ENCODE measurements at places on chromosomes 3 and 15.

DNA sequence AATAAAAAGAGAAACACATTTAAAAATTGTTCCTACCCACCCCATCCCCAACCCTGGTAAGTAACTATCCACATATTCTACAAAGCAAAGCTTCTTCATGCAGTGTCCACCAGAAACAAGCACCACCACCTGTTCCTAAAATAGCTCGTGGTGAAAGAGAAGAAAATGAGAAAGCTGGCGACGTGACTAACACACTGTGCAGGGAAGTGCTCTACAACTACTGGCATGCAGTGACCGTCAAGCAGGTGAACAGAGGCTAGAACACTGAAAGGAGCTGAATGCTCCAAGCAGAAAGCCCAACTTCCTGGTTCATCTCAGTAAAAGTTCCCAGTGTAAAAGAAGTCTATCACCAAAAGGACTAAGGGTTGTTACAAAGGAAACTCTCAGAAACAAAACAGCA is 80.7 kb downstream of the NR2E3 start:
- DNase-seq: no peak

DNA sequence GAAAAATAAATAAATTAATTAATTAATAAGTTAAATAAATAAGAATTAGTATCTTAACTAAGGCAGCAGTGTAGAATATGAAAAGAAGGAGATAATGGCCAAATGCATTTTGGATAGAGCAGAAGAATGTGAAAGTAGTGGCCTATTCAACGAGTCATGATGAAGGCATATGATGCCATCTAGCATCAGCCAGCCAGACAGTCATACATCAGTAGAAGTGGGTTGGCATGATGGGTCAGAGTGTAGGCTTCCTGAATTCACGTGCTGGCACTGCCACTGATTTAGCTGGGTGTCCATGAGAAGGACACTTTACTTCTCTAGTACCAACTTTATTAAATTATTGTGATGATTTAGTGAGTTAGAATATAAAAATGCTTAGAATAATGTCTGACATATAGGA is 256.1 kb upstream of the ARPP21 start:
- no peak for DNase-seq

DNA sequence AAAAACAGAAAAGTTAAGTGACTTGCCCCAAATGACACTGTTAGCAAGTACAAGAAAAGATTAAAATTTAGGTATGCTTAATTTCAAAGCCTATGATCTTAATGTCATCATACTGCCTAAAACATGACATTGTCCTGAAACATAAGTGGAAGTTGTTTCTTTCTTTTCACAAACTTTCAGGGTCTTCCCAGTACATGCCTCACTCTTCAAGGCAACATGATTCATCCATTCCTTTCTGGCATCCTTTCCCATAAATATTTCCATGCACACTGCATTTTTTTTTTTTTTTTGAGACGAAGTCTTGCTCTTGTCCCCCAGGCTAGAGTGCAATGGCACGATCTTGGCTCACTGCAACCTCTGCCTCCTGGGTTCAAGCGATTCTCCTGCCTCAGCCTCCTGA is 42.5 kb upstream of the KPNA4 start:
- DNase-seq: no peak

- no peak for DNase-seq
These were observed 99.1 kb downstream of the CPN2 start for GRCh38 chr3:194251891-194252560.

DNA sequence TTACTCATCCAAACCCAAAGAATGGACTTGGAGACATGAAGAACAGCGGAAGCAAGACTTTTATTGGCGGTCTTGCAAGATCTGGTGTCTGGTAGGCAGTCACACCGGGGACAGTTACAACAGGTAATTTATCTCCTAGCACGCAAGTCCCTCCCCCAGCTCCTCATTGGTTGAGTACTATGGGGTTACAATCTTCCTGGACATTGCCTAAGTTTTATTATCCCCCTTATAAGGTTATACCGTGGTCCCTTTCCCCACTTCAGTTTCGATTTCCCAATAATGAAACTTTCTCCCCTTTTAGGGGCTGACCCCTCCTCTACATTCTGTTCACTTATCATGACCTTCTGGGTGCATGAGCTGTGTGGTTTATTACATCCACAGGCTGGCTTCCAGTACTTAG is 18.7 kb downstream of the ARL8B start:
- no peak for DNase-seq

- DNase-seq: peak; percentile 93
These were observed 21.0 kb downstream of the RARB start for GRCh38 chr3:25448750-25449692.

GRCh38 chr3:11120091-11120805 is 34.0 kb upstream of the HRH1 start:
- DNase-seq: no peak

DNA sequence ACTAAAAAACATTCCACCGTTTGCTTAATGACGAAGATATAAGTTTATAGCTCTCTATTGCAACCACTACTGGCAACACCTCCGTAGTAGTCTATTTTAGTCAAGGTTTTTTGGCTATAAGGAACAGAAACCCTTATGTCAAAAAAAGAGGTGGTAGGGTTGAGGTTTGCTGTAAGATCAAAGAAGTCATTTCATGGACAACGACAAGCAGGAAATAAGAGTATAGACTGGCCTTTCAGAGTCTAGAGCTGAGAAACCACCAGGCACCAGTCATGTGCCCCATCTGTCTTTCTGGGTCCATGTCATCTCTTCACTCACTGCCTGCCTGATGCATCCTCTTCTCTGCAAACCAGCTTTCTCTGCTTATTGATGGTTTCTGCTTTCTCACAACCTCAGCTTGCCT is 42.7 kb downstream of the THBS1 start:
- no peak for DNase-seq

GRCh38 chr15:91855684-91856489 is 2.4 kb downstream of the SLCO3A1 start:
- peak; percentile 91 for DNase-seq

DNA sequence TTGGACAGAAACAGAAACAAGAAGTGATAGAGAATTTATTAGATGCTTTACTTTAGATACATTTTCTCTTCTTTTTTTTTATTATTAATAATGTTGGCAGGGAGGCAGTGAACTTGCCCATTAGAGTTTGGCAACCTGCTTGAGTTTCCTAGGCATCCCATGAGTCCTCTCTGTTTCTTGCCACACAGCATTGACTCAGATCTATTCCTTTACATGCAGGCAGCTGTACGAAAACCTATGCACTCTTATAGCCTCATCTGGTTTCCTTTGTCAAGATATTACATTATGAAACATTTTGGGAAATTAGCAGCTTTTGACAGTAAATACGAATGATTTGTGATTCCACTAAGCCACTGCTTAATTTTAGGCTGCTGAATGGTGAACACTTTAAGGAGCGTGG is 23.3 kb downstream of the IL1RAP start:
- DNase-seq: no peak

- DNase-seq: no peak
These were observed 2.5 kb downstream of the SUMF1 start for GRCh38 chr3:4464576-4464975.

DNA sequence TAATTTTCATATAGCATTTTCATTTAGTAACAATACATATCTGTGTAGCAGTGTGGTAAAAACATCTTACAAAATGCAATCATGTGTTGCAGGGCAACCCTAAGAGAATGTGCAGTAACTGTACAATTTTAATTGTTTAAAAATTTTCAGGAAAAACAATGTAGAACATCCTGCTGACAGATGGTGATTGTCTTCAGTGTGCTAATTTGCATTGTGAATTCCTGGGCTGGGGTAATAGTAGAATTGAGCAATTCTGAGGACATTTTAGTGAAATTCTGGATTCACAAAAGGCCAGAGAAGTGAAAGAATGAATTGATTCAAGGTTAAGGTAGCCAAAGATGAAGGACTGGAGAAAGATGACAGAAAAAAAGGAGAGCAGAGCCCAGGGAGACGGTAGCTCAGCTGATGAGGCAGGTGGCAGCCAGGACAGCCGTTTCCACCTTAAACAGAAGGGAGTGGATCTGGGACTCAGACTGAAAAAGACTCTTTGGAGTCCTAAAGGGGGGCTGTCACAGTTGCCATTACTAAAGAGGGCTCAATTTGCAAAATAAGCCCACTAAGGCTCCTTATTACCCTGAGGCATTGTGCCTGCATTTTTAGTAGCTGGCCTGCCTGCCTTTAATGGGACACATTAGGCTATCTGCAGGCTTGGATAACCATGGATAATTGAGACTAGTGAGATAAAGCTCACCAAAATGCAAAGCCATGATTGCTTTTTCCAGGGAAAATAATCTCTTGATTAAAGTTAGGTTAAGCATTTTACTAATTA is 8.6 kb downstream of the MAP3K13 start:
- peak; percentile 77 for DNase-seq

DNA sequence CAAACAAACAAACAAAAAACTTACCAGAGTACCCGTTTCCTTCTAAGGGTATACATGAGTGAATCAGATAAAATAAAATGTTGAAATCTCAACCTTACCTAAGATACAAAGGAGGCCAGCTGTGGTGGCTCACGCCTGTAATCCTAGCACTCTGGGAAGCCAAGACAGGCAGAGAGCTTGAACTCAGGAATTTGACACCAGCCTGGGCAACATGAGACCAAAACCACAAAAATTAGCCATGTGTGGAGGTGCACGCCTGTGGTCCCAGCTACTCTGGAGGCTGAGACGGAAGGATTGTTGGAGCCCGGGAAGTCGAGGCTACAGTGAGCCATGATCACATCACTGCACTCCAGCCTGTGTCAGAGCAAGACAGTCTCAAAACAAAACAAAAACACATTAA is 11.0 kb upstream of the FAM219B start:
- no peak for DNase-seq

DNA sequence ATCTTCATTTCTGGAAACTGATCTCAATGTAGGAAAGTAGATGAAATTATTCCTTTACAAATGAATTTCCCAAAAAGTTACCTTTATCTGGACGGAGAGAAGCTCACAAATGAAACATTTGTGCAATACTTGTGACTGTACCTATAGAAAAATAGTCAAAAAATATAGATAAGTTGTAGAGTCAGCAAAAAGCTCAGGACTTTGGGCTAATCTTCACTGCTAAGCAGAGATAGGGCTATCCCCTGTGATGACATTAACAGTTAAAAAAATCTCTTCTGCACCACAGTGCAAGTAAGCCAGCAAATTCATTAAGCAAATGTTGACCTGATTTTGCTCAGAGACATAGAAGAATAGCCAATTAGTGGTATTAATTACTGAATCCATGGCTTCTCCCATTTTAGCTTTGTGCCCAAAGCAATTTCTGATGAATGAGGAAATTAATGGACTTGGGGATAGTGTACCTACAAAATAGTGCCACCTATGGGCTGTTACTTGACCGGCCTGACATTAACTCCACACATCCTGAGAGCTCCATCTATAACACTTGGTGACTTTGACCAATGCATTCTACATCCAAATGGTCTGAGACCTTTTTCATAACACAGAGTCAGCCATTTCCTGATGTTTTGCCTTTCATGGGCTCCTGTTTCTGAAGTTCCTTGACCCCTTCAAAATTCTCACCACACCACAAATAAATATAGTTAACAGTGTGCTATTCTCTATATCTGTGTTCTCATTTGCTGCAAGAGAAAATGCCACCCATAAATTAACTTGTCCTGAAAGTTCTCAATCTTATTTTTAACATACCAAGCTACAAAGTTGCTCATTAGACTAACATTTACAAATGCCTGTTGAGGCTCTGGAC is 105.0 kb downstream of the SSR3 start:
- DNase-seq: peak; percentile 53

- DNase-seq: no peak
These were observed 61.0 kb downstream of the SEMA6D start for GRCh38 chr15:47778263-47778770.

DNA sequence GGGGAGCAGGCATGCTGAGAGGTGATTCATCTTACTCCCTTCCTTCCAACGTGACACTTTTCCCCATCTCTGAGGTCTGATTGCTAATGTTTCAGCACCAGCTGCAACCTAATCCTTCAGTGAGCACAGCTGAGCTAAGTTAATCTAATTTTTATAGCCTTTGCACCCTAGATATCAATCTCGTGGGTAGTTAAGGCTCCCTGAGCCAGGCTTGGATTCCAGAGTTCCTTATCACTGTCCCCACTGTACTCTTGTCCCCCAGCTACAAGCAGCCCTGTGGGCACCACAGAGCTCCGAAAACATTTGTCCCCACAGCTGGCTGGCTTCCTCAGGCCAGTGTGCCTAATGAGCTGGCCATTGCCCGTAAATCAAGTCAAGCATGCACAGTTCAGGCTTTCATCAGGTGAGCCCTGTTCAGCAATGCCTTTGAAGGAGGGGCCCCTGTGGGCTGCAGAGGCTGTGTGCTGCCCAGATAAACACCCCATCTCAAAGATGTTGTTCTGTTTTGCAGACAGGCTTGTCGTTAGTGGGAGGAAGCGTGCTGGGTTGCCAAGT is 376.9 kb upstream of the RASGRP1 start:
- no peak for DNase-seq

DNA sequence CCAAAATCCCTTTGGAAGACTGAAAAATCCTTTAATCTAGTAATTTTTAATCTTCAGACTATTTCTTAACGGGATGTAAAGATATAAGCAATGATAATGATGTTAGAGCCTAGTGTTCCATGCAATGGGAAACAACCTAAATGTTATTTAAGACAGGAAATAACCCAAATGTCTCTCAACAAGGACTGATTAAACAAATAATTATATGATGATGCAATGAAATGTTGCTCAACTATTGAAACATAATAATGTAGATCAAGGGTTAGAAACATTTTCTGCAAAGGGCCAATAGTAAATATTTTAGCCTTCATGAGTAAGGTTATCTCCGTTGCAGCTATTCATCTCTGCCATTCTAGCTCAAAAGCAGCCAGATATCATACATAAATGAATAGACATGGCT is 275.4 kb downstream of the NEK10 start:
- no peak for DNase-seq

DNA sequence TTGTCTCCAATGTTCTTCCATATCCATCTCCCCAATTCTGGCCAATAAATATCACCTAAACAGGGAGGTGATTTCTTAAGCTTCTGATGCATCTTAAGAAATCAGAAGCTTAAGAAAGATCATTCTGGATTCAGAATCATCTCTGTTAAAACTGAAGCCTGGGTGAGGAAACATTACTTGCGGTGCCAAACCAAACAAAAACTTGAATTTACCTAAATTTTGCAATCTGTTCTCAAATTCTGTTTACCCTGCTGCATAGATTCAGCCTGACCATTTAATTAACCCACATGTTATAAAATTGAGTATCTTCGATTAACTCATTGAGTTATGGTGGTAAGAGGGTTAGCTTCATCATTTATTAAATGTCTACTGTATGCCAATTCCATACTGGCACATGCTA is 204.4 kb upstream of the ZNF385D start:
- DNase-seq: no peak

GRCh38 chr3:34394978-34395748 is 596.7 kb downstream of the PDCD6IP start:
- no peak for DNase-seq

DNA sequence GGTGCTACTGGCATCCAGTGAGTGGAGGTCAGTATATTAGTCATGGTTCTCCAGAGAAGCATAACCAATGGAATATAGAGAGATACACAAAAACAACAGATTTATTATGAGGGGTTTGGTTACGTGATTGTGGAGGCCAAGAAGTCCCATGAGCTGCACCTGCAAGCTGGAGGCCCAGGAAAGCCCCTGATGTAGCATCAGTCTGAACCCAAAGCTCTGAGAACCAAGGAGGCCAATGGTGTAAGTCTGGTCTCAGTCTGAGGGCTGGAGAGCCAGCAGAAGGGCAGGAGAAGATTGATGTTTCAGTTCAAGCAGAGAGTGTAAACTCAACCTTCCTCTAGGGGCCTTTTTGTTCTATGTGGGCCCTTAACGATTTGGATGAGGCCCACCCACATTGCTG is 144.1 kb downstream of the KLF13 start:
- DNase-seq: no peak
